ENCODE measurements at places on chromosomes 13 and 19. TPM values are rescaled to one million over a fixed set of nuclear protein-coding genes. Genes with fewer than 3 reads are reported as not detected.

Gene CEACAM4
- total RNA-seq = not detected

Gene SLITRK6
- total RNA-seq = not detected

Gene RFPL4A
- not detected for total RNA-seq

Gene CCNA1
- not detected for total RNA-seq

Gene FLT3
- total RNA-seq = not detected

DNA sequence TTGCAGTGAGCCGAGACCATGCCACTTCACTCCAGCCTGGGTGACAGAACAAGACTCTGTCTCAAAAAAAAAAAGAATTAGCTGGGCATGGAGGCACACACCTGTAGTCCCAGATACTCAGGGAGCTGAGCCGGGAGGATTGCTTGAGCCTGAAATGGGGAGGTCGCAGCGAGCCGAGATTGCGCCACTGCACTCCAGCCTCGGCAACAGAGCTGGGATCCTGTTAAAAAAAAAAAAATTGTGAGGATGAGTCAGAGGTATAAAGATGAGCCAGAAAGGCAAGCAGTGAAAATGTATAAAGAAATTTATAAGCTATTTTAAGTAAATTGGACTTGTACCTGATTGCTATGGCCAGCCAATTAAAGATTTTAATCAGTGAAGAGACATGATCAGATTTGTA is 21.1 kb downstream of the KBTBD6 start:
- no peak for DNase-seq
- H3K36me3 ChIP-seq = no peaks in the 10 kb centered on the region
- H3K27ac ChIP-seq = no peak overlapping the region
- no peaks in the 10 kb centered on the region for H3K27me3 ChIP-seq
- H3K4me3 ChIP-seq = no peak overlapping the region
- no peaks in the 10 kb centered on the region for H3K4me1 ChIP-seq

DNA sequence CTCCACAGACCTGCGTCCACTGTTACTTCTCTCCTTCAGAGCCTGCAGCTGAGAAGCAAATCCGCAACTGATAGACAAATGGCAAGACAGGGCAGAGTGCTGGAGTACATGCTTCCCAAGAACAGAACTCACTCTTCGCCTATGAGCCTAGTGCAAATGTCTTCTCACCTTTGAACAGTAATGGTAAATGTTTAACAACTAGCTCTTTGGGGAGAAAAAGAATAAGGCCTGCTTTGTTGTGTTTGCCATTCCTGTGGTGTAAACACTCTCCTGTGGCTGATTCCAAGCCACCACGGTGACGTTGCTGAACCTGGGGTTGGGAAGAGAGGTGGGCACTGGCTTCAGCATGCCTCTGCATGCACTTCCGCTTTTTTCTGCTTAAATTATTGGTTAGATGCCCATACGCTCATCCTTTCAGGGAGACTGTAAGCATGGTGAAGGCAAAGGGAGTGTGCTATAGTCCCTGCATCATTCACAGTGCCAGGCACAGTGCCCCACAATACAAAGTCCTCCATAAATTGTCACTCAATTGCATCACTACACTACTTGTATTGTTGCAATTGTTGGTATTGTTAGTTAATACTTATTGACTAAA is 28.1 kb upstream of the GTF3A start:
- no peak for DNase-seq
- H3K27ac ChIP-seq = no peak overlapping the region
- H3K4me3 ChIP-seq = no peak overlapping the region

Gene CD70
- not detected for total RNA-seq

- no peak for DNase-seq
- H3K36me3 ChIP-seq = no peaks in the 10 kb centered on the region
- H3K27me3 ChIP-seq = no peaks in the 10 kb centered on the region
- no peak overlapping the region for H3K27ac ChIP-seq
- no peaks in the 10 kb centered on the region for H3K4me1 ChIP-seq
Observed at GRCh38 chr13:80530191-80530590, 189.3 kb upstream of the SPRY2 start.

Gene APC2
- not detected for total RNA-seq

- no peak for DNase-seq
- no peak overlapping the region for H3K4me3 ChIP-seq
- peaks cover 12% of the 10 kb centered on the region for H3K36me3 ChIP-seq
- peak overlapping the region; percentile 95 for H3K27ac ChIP-seq
Observed at GRCh38 chr19:38693380-38694223, 46.2 kb downstream of the ACTN4 start.

DNA sequence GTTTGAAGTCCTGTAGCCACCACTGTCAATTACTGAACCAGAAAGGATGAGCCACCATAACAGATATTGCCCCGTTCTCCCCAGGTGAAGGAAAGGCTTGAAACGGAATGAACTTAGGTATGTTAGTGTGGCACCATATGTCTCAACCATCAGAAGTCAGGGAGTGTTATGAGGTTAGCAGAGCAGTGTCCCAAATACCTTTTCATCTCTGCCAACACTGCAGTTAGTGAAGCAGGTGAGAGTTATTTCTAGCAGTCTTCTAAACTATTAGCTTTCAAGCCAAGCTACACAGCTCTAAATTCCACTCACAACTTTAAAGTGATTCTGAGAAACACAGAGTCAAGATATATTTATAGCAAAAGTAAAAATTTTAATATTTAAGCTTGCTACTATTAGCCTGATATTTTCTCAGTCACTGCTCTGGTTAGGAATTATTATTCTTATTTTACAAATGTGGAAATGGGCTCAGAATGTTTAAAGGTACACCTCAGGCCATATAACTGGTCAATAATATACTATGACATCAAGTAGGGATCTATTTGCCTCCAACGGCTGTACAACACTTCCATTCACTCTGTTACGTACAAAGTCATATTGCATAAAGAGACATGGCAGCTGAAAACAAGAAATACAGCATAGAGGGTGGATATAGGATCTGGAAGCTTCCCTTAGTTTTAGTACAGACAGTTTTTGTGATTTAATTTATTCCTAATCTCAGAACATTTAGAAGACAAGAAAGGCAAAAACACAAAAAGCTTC is 1527.1 kb upstream of the PRR20A start:
- no peaks in the 10 kb centered on the region for H3K4me1 ChIP-seq
- no peak overlapping the region for H3K27ac ChIP-seq
- DNase-seq = no peak
- H3K4me3 ChIP-seq = no peak overlapping the region
- H3K27me3 ChIP-seq = no peaks in the 10 kb centered on the region

Gene COL4A2
- 1,227 TPM for total RNA-seq

Gene CALR3
- total RNA-seq = not detected

Data from ascending aorta (tissue), 2 donors.